ENCODE measurements at places on chromosomes 6 and 20.

DNA sequence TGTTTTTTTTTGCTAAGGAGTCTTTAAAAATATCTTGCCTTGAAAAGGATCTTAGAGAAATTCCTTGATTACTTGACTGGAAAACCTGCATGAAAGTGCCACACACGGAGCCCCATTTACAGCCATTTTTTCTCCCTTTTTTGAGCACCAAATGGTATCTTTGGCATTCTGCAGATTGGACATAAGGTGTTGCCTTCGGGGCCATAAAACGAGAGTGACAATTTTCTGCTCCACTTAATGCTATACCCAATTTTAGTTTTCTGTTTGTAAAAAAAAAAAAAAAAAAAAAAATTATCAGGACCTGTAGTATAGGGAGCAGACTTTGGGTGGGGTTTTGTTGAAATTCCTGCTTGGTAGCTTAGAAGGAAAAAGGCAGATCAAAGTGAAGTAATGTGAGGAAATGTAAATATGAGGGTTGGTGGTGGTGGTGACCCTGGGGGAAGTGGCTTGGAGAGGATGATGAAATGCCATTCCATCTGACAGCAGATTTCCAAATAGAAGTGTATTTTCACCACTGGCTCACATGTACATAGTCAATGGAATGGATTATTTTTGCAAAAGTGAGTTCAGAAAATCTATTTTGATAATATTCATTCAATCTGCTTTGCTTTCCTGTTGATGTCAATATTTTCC, 212.1 kb upstream of the SOX4 start:
- DNase-seq: no peak

GRCh38 chr6:39426073-39426456, 103.6 kb upstream of the KCNK16 start:
- DNase-seq: peak; percentile 41

GRCh38 chr6:21909321-21909720, 315.8 kb downstream of the SOX4 start:
- no peak for DNase-seq

- DNase-seq: no peak
These were observed 107.6 kb downstream of the PSMB1 start for GRCh38 chr6:170445487-170445886.

- no peak for DNase-seq
These were observed 40.1 kb downstream of the NUP153 start for GRCh38 chr6:17666646-17667045.

GRCh38 chr20:4813863-4814695, 92.4 kb downstream of the PRND start:
- peak; percentile 83 for DNase-seq

DNA sequence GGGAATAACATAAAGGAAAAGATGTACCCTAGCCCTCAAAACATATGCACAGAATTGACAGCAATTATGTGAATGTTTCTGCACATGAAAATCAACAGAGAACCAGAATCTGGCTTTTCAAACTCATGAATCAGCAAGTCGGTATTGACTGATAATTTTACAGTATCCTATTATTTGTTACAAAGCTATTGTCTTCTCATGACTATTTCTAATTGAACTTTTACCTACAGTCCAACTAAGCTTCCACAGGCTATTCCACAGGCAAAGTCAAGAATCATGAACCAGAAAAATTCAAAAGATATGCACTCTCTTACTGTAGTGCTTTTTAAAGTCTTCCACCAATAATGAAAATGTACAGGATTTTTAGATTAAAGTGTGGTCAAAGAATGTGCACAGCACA, 49.1 kb upstream of the DST start:
- no peak for DNase-seq

DNA sequence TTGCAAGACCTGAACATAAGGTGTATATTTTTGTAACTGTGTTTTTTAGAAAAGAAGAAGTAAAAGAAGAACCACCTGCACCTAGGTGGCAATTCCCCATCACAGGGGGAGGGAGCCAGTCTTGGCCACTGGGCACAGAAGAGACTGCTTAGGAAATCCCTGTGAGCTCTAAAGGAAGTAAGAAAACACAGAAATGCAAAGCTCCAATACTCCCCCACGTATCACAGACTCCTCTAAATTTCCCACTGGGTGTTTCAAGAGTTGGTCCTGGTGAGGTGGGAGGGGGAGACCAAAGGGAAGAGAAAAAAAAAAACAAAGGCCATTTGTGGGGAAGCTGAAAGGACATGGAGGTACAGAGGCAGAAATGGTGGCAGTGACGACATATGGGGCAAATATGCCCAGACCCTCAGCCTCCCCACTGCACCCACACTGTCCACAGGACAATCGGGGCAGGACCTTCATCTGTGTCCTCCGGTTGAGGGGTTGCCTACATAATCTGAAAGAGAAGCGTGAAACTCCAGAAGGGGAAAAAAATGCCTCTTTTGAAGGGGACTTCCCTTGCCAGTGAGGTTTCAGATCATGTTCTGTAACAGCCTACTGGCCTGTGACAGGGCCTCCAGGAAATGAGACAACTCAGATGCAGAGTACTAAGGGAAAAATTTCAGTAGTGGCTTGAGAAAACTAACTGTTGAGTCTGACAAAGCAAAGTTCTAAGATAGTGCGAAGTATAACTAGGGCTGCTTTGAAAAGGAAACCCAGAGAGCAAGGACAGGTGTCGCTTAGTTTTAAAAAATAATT, 226.2 kb upstream of the MARCKS start:
- peak; percentile 84 for DNase-seq

GRCh38 chr6:56714982-56715456, 72.3 kb upstream of the DST start:
- no peak for DNase-seq

DNA sequence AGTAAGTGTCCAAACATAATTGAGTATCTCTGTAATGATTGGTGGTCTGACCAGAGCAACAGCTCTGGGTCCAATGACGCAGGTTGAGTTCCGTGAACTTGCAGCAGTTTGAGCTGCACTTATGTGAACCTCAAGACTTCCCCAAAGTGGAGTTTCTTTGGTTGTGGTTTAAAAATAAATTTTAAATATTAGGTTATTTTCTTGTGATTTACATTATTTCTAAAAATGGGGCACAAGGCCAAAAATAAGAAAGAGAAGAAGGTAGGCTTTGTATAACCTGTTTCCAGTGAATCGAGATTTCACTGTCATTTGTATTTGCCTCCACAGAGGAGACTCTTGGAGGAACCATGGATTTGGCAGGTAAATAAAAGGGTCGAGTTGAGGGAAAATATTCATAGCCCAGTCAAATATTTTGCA, 166.4 kb upstream of the ZNF217 start:
- DNase-seq: no peak

- DNase-seq: no peak
These were observed 16.4 kb upstream of the MLN start for GRCh38 chr6:33820243-33820642.

- no peak for DNase-seq
These were observed 319.1 kb downstream of the TFAP2B start for GRCh38 chr6:51137777-51138176.

DNA sequence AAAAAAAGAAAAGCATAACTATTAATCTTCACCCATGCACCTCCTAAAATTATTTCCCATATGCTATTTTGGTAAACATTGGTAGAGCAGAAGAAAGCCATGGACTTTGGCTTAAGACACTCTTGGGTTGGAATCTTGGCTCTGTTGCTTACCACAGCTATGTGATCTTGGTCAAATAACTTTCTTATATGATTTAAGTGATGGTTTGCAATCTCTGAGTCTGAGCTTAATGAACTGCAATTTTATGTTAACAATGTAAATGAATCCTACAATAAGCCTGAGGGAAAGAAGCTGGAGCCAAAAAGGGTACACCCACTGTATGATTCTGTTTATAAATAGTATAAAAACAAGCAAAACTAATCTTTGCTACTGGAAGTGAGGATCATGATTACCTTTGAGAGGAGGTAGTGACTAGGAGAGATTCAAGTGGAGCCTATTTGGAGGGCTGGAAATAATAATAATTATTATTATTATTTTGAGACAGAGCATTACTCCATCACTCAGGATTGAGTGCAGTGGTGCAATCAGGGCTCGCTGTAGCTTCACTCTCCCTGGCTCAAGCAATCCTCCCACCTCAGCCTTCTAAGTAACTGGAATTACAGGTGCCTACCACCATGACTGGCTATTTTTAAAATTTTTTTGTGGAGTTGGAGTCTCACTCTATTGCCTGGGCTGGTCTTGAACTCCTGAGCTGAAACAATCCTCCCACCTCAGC, 34.5 kb downstream of the ABRACL start:
- DNase-seq: no peak

DNA sequence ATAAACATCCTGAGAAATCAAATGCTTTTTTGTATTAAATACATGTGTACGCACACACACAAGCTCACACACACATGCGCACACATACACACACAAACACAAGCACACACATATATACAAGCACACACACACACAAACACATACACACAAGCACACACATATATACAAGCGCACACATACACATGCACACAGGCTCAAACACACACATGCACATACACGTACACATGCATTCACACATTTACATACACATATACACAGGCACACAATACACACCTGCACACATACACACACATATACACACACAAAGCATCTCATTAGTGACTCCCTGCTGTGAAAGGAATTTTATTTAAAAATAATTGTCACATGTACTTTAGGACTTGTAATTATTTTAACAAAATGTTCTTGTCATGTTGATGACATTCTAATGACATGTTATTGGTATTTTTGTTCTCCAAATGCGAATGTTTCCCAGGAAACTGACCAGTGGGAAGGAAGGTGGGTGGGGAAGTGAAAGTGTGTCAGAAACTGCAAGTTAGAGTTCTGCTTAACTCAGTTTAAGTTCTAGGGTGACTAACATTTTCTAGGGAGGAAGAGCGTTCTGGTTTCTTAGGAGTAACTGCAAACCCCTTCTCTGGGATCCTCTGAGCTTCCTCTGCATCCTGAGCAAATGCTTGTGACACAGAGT, 113.9 kb upstream of the ZNF217 start:
- peak; percentile 48 for DNase-seq

GRCh38 chr6:10151144-10151915, 263.5 kb downstream of the TFAP2A start:
- no peak for DNase-seq

GRCh38 chr6:21185861-21186478, 407.6 kb upstream of the SOX4 start:
- DNase-seq: no peak

DNA sequence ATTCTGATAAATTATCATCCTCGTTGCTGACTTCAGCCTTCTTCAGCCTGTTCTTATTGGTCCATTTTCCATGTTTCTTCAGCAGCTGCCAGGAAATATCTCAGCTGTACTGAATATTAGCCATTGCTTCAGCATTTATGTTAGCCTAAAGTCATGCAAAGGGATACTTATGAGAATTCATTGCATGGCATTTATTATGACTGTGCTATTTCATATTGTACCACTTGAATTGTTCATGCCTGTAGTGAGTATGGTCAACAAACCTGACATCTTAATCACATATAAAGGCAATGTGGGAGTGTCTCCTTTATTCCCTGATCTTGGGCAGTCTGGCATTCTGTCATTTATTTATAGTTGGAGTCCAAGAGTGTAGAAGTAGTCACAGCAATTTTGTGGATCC, 193.4 kb upstream of the SLC35B3 start:
- no peak for DNase-seq

GRCh38 chr6:3324262-3324942, 65.7 kb downstream of the PSMG4 start:
- peak; percentile 33 for DNase-seq

DNA sequence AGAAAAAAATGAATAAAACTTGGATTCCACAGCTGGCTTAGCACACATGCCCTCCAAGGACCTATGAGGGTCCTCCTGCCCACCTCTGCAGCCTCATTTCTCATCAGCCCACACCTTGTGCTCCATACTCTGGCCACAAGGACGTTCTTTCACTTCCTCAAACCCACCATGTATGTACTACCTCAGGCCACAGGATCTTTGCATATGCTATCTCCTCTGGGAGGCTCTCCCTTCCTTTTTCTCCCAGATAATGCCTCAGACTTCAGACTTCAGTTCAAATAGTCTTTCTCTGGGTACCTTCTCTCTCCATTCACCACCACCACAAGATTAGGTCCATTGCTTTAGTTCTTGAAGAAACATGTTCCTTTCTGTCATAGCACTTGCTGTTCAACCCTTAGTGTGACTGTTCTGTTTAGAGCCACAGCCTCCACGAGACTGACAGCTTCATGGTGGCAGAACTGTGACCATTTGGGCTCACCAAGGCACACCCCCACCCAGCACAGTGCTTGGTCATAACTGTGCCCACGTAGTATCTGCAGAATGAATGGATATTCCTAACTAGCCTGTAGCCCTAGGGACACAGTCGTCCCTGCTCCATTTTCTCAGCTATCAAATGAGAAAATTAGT, 146.7 kb upstream of the LRFN2 start:
- DNase-seq: no peak

GRCh38 chr6:7433121-7433617, 43.6 kb downstream of the RIOK1 start:
- no peak for DNase-seq

- no peak for DNase-seq
These were observed at the start of gene COL21A1 for GRCh38 chr6:56246881-56247653. COL21A1 (minus strand) TSS chr6:56247580; CDS start chr6:56182618, 64,962 bp downstream.

DNA sequence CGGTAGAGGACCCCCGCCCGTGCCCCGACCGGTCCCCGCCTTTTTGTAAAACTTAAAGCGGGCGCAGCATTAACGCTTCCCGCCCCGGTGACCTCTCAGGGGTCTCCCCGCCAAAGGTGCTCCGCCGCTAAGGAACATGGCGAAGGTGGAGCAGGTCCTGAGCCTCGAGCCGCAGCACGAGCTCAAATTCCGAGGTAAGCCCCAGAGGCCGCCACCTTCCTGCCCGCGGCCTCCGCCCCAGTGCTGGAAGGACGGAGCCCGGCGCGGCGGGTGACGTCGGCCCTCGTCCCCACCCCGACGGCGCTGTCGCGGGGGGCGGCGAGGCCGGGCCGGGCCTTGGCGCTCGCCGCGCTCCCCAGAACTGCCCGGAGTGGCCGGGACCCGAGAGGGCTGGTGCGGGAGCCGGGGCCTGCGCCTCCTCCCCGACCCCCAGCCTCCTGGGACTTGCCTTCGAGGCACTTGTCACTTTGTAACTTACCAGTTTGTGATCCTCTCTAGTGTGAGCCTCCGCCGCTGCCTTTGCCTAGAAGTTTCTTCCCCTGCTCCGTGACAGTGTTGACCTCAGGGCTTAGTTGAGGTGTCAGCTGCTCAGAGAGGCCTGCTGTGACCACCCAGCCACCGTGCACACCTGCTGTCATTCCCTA, 417 bp downstream of the VAPB start:
- peak; percentile 13 for DNase-seq

- DNase-seq: no peak
These were observed 153.6 kb downstream of the BMP2 start for GRCh38 chr20:6920991-6921613.

DNA sequence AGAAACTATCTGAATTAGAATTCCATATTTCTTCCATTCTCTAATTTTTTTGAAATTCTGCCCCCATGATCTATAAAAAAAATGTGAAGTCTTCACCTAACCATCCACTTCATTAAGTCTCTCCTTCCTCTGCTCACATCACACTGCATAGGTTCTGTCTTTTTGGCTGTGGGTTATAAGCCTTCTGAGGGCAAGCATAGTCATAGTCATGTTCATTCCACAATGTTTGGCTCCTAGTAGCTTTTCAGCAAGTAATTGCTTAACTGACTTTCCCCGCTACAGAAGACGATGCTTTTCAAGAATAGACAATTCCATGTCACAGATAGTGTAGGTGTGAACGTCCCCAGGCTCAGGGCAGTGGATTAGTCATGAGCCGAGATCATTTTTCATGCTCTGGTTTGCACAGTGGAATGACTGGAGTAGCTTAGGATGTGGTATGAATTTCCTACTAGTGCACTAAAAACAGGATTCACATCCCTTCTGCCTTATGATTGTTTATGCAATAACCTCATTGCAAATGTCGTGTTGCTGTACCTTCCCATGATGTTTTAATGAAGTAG, 29.1 kb downstream of the WRNIP1 start:
- no peak for DNase-seq

GRCh38 chr6:136526196-136526930, 23.9 kb downstream of the MAP7 start:
- peak; percentile 11 for DNase-seq

Data from stimulated activated naive B cell treated with anti-CD40 and anti-IgM and Interleukin-4, amounts not matched to agents 10 μg/mL and 1 μg/mL and 100 μg/mL, for 72 hours (primary cell).